ENCODE measurements at places on chromosomes 6 and 20. TPM values are rescaled to one million over a fixed set of nuclear protein-coding genes. Genes with fewer than 3 reads are reported as not detected.

Gene PEX7
- 10.8 TPM for total RNA-seq

Gene SYCP2
- 1.6 TPM for total RNA-seq

Gene BANF2
- total RNA-seq: not detected

Gene BTNL2
- not detected for total RNA-seq

Gene PRDM13
- not detected for total RNA-seq

Gene CGAS
- total RNA-seq: 1.9 TPM

Gene CLDN20
- not detected for total RNA-seq

Gene NKX2-2
- total RNA-seq: not detected

Gene MRAP2
- 0.57 TPM for total RNA-seq

Gene SLC16A10
- total RNA-seq: 11.3 TPM

Gene KCNG1
- 1.7 TPM for total RNA-seq

Gene OR2H1
- not detected for total RNA-seq

Gene RIMS4
- total RNA-seq: 1.4 TPM

Measured in right cardiac atrium (tissue), 5 donors.